SIG-M5 (cell line): ENCODE measurements at places on chromosomes 5 and 9.

GRCh38 chr5:154593071-154593470, 115.0 kb upstream of the HAND1 start:
- no peak for DNase-seq

- DNase-seq = no peak
Observed at GRCh38 chr9:127744398-127745110, 9.5 kb upstream of the TOR2A start.

DNA sequence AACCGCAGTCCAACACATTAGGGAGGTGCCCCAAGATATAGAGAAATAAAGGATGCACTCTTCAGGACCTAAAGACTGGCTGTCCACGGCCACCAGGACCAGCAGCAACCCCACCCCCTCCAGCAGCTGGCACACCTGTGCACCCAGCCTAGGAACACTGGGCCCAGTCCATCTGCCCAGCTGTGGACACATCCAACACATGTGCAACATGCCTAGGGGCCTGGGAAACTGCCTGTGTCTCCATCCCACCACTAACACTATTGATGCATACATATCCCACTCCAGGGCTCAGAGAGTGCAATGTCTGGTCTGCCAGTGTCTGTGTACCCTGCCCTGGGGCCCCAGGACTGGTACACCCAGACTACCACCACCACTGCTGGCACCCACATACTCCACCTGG, 1781.3 kb downstream of the MAT2B start:
- no peak for DNase-seq

DNA sequence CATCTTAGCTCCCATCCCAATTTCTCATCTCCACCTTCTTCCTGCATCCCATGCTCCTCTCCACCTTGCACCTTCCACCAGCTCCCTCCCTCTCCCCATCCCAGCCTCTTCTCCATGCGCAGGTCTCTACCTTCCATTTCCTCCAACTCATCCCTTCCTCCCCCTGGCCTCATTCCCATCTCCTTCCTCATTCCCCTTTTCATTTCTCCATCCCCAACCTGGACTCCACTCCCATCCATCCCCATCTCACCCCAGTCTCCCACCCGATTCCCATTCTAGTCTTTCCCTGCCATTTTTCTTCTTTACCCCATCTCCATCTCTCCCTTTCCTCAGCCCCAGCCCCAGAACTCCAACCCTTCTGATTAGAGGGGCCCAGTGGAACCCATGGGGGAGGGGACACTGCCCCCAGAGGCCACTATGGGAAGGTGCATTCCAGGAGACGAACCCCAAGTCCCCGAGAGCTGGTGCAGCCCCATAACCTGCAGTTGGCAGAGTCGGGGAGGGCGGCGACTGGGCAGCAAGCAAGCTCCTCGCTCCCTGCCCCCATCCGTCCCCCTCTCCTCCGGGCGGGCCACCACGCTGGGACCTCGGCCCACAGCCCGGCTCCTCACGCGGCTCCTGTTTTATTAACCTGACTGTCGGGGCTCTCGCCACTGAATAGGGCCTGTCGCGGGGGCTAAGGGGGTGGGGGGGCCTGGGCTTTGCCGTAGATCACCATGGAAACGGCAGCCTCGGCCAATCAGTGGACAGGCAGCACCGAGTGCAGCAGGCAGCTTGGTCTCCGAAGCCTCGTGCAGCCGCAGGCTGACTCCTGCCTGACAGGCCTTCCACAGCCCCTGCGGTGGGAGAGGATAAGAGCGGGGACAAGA, 66.7 kb downstream of the PCDH1 start:
- DNase-seq = no peak

GRCh38 chr5:25427240-25427639, 782.5 kb upstream of the CDH10 start:
- no peak for DNase-seq

- DNase-seq = no peak
Observed at GRCh38 chr9:26391036-26391435, 501.6 kb downstream of the CAAP1 start.

DNA sequence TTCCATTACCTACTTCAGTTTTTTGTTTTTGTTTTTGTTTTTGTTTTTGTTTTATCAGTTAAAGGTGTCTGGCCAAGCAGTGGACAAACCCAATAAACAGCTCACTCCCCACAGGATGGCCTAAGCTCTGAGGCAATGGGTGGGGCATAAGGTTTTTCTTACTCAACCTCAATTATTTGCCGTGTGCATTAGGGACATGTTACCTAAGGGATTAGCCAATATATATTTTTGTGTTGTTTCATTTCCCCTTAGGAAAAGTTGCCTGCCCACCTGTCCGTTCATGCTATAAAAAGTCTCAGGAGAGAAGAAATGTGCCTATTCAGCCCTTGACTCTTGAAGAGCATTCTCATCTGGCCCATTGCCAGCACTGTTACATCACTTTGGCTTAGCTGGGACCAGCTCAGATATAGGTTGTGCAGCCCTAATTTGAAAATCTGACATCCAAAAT, 7.3 kb downstream of the SH3RF2 start:
- no peak for DNase-seq

DNA sequence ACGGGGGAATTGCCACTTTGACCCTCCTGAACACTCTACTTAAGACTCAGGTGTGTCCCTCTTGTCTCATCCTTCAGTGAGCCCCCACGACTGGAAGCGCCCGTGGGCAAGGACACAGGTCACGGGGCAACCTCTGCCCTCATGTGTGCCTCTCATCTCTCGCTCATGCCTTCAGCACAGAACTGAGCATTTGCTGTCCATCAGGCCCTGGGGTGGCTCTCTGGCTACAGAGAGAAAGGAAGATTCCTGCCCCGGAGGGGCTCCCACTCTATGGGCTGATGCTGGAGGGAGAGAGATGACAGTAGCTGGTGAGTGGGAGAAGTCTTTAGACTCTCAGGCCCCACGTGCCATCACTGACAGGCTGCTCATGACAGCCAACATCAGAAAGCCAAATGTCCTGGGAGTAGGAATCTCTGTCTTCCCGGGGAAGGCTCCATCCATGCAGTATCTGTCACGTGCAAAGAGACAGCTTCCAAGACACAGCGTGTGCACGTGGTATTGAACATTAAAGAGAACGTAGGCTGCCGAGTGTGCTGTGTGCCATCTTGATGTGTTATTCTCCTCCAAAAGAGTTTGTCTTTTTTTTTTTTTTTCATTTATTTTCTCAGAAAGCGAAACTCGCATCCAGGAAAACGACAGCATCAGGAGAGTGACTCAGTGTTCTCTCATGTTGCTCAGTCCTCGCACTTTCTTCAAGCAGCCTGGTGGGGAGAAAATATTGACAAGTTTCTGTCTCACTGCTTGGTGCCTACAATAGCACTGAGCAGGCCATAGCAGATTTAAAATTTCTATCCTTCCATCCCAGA, 190.5 kb downstream of the GAS1 start:
- no peak for DNase-seq

GRCh38 chr5:141402553-141403243, at the start of gene PCDHGA9:
TSS of gene PCDHGA9 (plus strand) at chr5:141402778. CDS start at chr5:141402953, 175 bp downstream.
- no peak for DNase-seq

DNA sequence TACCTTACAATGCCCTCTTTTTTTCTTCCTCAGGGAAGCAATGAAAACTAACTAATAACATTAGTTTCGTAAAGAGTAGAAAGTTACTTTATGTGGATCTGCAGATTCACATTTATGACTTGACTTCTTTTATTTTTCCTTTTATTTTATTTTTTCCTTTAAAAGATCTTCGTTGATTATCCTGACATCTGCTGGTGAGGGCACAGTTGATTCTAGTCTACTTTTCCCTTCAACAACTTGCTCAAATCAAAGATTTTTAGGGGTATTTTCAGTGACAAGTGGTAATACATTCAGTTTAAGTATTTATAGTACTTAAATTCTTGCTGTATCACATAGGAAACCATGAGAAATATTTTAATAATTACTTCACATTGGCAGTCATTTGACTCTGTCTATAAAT, 4.9 kb downstream of the EDIL3 start:
- no peak for DNase-seq

DNA sequence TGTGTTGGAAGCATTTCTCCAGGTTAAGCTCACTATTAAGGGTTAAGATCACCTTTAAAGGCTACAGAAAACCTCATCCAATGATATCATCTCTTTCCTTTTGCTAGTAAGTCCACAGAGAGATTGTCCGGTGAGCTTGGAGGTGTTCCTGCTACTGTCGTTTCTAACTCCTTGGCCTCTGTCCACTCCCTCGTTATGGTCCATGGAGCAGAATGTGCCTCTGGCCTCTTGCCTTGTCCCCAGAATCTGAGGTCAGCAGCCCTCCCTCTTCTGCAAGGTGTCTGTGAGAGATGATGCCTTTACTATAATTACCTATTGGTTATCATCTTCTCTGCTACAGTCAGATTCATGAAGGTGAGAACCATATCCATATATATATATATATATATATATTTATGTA, 15.0 kb downstream of the ORM2 start:
- no peak for DNase-seq

DNA sequence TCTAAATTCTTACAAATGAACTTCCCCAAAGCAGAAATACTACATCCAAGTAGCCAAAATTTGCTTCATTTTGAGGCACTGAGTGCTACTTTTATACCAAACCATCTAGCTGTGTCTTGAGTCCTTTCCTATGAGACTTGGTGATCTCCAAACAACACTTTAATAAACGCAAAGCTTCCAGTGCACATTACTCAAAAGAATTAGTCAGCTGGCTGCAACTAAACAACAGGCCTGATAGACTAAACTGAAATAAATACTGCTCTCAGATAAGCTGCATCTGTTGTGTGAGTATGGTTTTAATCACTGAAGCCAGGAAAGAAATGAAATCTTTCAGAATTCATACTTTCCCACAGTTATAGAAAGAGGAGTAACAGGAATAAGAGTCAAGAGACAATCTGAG, 80.3 kb downstream of the VCAN start:
- DNase-seq = no peak

- DNase-seq = no peak
Observed at GRCh38 chr5:121174351-121174750, 677.3 kb upstream of the FTMT start.

DNA sequence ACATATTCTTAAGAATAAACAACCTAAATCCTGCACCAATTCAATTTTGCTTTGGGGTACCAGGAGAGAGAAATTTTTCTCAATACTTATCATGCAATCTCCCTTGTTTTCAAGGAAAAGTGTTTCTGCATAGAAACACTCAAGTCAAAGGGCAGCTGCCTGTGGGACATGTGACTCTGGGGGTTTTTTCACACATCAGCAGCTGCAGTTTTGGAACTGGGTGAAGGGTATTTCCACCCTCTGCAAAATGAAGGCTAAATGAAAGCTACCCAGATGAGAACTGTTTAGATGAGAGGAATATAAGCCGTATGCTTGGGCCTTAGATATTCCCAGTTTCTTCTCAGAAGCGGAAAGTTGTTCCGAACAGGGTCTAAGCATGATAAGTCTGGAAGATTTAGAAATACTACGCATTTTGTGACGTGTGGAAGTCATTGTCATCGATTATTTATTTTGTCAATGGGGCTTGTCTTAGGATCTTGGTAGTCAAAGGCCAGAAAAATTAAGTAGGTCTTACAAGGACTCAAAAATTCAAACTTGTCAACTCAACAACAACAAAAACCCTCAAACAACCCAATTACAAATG, 64.3 kb upstream of the BOD1 start:
- DNase-seq = no peak

DNA sequence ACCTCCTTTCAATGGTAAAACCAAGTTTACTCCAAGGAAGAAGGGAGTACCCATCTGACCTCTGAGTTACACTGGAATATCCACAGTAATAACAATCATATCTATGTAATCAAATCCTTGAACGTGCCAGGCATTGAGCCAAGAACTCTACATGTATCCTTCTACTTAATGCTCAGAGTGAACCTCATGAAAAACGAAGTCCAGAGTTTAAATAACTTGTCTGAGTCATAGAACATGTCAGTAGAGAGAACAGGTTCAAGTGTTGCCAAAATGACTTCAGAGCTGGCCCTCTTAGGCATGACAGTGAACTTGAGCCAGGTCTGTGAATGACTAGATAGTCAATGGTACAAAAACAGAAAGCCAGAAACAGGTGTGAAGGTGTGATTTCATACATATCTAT, 164.1 kb upstream of the ZNF618 start:
- no peak for DNase-seq

GRCh38 chr5:50667023-50667652, 701 bp downstream of the PARP8 start:
- no peak for DNase-seq
